Stimulated activated CD4-positive, alpha-beta T cell treated with anti-CD3 and anti-CD28 coated beads, Interleukin-2, amount 100 ng/mL, for 24 hours (primary cell): ENCODE measurements at places on chromosomes 2 and 18.

- DNase-seq, result no peak
Measured at GRCh38 chr18:79637181-79637920, 42.3 kb upstream of the CTDP1 start.

GRCh38 chr2:140696449-140696848, 1434.4 kb downstream of the LRP1B start:
- no peak for DNase-seq

GRCh38 chr2:191014653-191015020, 666 bp upstream of the STAT1 start:
- no peak for DNase-seq

DNA sequence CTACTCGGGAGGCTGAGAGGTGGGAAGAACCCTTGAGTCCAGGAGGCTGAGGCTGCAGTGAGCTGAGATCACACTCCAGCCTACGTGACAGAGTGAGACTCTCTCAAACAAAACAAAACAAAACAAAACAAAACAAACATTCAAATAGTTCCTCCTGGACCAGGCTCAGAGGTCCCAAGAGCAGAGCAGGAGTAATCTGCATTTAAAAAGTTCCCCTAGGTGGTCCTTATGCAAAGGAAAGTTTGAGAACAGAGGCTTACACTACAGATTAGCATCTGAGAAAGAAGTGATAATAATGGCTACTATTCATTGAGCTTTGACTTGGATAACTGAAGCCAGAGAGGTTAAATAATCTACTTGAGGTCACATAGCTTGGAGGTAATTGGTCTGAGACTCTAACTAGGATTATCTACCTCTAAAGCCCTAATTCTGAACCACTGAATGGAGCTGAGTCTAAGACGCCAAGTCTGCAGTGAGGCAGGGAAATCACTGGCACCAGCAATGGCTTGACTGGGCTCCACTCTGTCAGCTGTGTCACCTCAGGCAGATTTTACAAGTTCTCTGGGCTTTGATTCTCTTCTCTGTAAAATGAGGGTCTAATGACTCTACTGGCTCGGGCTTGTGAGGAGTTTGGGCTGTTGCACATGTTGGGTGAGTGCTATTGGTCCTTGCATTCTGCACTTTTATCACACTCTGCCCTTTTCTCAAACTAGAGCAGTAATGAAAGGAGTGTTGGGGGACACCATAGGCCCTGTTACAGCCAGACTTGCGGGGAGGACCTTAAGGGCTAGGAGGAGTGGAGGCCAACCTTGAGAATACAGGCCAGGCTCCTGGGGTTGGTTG, 29.2 kb upstream of the DLX2 start:
- no peak for DNase-seq

- peak; percentile 6 for DNase-seq
Measured at GRCh38 chr2:137888845-137889244, 75.4 kb upstream of the HNMT start.
